ENCODE measurements at places on chromosomes 13 and 19.

- no peak for DNase-seq
Observed at GRCh38 chr19:554817-555216, 11.0 kb downstream of the GZMM start.

DNA sequence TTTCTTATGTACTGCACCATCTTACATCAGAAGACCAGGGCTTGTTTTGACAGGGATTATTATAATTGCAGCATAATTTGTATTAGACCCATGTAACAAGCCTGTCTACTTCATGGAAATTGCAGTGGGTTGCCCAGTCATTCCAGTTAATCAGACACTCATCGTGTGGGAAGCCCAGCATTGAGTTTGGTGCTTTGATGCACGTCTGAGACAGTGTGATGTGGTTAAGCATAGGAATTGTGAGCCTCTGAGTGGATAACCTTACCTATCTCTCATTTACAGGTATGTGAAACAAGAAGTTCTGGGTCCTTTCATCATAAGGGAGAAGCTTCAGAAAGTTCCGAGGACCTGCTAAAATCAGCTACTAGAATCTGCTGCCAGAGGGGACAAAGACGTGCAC, 12.8 kb downstream of the RGCC start:
- no peak for DNase-seq

GRCh38 chr13:33153421-33154404, 131.8 kb downstream of the STARD13 start:
- no peak for DNase-seq

DNA sequence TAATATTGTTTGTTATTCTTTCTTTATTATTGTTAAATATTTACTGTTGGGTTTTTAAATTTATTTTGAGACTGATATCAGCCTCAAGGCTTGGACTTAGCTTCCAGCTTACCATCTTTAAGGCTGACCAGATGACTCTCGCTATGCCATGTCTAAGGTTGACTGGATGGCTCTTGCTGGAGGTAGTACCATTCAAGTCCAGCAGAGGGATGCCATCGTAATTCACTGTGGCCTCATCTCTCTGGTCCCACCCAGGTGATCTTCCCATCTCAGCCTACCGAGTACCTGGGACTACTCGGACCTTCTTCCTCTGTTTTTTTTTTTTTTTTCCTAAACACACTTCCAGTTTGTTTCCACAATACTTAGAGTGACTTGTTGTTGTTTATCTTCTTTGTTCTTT, 41.7 kb upstream of the ZNF91 start:
- DNase-seq, result no peak

- no peak for DNase-seq
Observed at GRCh38 chr13:67664502-67664901, 434.4 kb upstream of the PCDH9 start.

DNA sequence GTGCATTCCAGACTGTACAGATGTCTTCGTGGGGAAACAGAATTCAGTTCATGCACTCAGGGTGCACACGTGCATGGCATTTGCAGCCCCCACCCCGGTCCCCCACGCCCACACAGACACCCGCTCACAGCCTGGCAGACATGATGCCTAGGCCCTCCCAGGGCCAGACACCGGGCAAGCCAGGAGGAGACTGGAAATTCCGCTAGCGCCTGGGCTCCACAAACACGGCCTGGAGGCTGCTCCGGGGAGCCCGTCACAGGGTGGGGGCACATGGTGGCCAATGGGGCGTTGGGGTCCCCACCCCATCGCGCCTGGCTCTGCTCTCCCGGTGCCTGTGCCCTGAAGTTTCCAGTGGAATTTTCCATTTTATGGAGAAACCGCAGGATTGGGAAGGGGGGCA, 3.6 kb downstream of the CILP2 start:
- DNase-seq, result no peak

GRCh38 chr19:35569281-35569781, 5.9 kb upstream of the ATP4A start:
- DNase-seq, result no peak

GRCh38 chr19:18894254-18895037, 1.5 kb downstream of the CERS1 start:
- no peak for DNase-seq

DNA sequence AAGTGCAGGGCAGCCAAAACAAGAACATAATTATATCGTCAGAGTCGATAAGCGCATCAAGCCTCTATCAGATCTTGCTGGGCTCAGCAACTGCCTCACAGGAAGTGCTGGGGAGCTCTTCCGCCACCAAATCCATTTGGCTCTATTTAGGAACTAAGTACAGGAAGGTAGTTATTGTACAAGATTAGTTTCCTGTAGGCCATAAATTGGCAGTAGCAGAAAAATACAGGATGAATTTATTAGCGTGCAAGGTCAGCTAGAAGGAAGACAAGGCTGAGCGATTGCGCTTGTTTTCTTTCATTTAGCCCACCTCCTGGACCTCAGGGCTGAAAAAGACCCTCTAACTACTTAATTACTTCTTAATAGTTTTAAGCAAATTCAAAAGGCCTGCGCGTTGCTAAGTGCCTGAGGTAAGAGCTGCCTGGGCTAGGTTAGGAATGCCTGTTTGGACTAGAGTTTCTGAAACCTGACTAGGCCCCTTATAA, 118.5 kb downstream of the IRS2 start:
- DNase-seq, result no peak

DNA sequence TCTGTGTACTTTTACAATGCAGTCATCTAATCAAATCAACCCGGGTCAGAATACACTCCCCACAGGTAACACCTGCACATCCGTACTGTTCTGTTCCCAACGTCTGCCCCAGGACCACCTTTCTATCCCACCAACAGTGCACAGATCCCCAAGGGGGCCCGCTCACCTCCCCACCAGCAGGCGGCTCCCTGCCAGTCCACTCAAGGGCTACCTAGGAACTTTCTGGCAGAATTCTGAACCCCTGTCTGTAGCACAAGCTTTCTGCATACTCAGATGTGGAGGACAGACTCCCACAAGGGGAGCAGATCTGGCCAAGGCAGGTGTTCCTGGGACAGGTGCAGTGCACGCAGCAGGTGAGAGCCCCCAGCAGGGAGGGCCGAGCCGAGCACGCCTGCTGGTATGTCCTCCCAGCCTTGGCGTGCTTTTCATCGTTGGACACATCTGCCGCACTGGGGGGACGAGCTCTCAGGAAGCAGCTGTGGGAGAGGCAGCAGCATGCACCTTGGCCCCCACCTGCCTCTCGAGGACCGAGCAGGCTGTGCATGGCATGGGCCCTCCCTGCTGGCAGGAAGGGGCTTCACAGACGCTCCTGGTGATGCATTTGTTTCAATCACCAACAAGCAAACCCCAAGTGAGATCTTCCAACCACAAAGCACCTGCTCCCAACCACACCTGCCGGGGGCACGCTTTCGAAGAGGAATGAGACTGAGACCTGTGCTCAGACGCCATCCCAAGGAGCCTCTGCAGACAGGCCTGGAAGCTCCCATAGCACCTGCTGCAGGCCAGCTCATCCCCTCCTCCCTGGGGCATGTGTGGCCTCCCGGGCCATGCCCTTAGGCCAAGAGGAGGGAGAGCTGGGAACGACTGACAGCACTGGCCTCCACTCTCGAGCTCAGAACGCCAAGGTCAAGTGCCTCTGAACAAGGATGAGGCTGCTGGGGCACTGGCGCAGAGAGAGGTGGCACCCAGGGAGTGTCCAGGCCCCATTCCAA, 35.9 kb downstream of the RAB20 start:
- peak; percentile 77 for DNase-seq
